ENCODE measurements at places on chromosomes 12 and 14.
A peak's percentile ranks its signal among the peaks of the same experiment; 100 is the strongest.

GRCh38 chr14:22303589-22304195, 285.3 kb downstream of the DAD1 start:
- peak; percentile 52 for DNase-seq

- DNase-seq, result no peak
Observed at GRCh38 chr12:4206470-4206869, 67.1 kb upstream of the CCND2 start.

DNA sequence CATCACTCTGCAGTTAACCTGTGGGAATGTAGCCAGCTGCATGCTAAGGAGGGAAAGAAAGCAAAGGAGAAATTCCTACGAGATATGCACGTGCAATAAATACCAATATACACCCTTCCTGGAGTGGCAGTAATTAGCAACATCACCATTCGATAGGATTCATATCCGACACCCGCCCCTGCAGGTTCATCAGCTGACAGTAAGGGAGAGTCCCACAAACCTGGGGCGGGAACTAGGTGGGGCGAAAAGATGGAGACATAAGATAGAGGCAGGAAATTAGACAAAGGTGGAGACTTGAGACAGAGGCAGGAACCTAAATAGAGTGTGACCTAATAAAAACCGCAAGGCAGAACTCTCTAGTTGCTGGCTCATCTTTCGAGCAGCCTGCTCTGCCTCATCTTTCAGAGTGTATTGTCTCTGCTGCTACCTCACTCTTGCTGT, 51.6 kb downstream of the PLEKHG3 start:
- no peak for DNase-seq

DNA sequence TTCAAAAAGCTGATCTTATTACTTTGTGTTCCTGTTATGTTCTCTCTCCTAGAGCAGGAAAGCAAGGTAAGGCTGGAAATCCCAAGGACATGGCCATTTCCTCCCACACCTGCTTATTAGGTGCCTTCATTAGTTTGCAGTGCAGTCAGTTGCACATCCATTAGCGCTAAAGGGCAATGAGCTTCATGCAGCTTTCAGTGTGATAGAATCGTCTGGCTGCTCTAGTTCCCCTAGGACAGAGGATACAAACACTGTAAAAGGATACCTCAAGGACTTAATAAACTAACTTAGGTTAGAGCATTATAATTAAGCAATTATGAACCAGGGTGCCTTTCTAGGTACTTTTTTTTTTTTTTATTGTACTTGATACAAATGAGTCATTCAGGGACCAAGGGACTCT, 21.1 kb downstream of the TMEM117 start:
- no peak for DNase-seq

GRCh38 chr12:30909349-30910037, 17.1 kb upstream of the TSPAN11 start:
- no peak for DNase-seq

- no peak for DNase-seq
Observed at GRCh38 chr14:52545584-52546317, 6.6 kb downstream of the TXNDC16 start.

DNA sequence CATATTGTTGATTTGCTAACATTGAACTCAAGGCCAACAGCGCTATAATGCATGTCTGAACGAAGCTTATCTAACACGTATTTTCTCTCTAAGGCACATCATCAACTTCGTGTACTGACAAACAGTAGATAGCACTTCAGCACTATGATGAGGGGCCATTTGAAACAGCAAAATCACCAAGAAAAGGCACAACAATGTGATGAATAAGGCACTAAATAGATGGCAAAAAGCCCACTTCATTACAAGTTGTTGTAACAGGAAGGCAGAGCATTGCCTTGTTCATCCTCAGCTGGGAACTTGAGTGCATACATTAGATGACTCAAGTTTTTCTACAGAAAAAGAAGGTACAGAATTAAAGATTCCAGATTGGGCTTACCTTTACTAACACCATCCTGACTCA, 75.2 kb downstream of the LIN7A start:
- no peak for DNase-seq

GRCh38 chr12:89679631-89680030, 29.0 kb downstream of the ATP2B1 start:
- DNase-seq, result no peak

DNA sequence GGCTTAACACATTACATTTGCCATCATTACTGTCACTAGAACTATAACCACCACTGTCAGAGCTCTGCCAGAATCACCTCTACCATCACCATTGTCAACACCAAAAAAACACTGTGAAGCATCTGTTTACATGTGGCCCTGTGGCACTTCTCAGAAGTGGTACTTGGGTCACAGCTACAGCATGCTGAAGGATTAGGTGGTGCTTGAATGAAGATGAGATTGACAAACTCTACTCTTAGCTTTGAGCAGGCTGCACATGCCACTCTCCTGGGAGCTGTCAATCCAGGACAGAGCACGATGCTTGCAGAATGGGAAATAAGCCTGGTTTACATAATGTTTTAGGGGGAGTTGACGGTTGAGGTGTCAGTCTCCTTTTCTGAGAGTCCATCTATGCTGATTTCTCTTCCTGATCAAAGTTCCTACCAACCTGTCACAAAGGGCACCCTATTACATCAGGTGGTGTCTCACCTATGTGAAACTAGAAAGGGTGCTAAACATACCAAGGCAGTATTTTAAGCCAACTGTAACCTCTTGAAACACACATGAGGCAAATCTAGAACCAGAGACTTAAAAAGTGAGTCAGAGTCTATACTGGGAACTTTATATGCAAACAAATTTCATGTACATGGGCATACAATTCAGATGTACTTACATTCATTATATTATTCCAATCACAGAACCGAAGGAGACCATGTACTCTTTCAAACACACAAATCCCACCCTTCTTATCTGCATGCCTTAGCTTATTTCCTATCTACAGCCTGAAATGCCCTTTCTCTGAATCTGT, 258.7 kb downstream of the EMP1 start:
- DNase-seq, result no peak

GRCh38 chr12:27142101-27142721, 59.8 kb upstream of the C12orf71 start:
- peak; percentile 81 for DNase-seq

- DNase-seq, result peak; percentile 45
Observed at GRCh38 chr12:51322452-51322851, 1.5 kb downstream of the BIN2 start.

DNA sequence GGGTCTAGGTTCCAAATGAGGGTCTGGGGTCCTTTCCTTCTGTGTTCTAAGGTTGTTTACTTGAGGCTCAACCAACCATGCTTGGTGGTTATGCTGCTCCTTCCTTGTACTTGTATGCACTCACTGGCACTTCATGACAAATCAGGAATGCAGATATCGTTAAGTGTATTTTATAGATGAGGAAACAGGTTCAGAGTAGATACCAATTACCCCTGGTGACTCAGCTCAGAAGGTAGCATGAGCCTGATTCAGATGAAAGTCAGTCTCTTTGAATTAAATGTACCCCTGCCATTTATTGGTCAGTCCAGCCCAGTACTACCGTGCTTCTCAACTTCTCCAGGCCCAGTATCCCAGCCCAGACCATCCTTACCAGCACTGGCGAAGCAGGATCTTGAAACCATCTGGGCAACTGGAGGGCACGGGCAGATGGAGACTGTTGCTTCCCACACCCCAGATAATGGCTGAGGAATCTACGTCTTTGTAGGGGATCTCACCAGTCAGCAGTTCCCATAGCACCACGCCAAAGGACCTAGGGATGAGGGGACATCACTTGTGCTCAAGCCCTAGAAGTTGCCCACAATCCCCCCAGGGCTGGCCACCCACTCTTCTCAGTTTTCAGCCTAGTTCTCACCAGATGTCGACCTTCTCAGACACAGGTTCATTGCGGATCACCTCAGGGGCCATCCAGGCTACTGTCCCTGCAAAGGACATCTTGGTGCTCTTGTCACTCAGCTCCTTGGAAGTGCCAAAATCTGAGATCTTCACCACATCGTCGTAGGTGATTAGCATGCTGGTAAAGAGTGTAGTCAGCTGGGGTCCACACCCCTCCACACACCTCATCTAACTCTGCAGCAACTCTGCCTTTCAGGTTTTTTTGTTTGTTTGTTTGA, 14.3 kb downstream of the MAP3K12 start:
- no peak for DNase-seq

GRCh38 chr14:102055181-102055901, 31.5 kb downstream of the HSP90AA1 start:
- no peak for DNase-seq

DNA sequence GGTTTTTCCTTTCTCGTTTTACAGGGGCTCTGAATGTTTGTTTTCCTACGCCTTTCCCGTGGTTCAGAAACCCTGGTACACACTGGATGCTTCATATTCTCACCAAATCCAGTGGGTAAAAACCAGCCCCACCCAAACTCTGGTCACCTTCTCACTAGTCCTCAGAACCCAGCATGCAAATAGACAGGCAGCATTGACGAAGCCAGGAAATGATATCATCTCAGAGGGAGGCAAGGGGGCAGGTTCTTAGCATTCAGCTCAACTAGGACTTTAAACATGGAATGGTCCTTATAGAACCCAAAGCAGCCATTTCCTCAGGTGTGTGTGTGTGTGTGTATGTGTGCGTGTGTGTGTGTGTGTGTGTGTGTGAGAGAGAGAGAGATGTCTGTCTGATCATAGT, 142.0 kb downstream of the KCNK10 start:
- no peak for DNase-seq
